Central memory CD8-positive, alpha-beta T cell (primary cell): ENCODE measurements at places on chromosomes 5 and 9.

DNA sequence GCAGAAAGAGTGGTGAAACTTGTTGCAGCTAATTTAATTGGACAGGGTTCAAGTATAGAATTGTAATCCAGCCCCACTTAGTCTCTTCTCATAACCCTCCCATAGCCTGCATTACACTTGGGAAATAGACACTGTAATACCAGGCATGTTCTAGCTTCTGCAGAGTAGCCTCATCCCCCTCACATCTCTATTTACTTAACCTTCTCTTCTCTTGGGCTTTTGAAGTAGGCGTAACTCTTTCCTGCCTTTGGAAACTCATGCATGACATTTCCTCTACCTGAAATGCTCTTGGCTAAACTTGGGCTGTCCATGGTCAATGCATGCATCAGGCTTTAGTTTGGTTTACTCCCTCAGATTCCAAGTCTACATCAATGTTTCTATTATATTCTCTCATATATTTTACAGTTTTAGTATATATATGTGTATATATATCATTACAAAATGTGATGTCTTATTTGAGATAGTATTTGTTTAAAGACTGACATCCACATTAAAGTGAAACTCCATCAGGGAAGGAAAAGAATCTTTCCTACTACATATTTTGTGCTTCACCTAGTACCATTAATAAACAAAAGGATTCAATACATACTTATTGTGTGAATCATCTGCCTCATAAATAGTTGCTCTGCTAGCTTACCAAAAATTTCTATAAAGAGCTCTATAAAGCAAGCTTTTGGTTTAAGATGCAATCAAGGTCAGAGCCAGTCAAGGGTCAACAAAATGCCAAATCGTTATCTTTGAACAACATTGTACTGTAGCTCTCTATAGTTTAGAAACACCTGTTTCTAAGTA is 1158.0 kb downstream of the MAT2B start:
- DNase-seq = no peak
- H3K27ac ChIP-seq = no peak overlapping the region
- H3K27me3 ChIP-seq = no peaks in the 10 kb centered on the region
- peaks cover 1% of the 10 kb centered on the region for H3K36me3 ChIP-seq
- H3K4me1 ChIP-seq = no peaks in the 10 kb centered on the region

DNA sequence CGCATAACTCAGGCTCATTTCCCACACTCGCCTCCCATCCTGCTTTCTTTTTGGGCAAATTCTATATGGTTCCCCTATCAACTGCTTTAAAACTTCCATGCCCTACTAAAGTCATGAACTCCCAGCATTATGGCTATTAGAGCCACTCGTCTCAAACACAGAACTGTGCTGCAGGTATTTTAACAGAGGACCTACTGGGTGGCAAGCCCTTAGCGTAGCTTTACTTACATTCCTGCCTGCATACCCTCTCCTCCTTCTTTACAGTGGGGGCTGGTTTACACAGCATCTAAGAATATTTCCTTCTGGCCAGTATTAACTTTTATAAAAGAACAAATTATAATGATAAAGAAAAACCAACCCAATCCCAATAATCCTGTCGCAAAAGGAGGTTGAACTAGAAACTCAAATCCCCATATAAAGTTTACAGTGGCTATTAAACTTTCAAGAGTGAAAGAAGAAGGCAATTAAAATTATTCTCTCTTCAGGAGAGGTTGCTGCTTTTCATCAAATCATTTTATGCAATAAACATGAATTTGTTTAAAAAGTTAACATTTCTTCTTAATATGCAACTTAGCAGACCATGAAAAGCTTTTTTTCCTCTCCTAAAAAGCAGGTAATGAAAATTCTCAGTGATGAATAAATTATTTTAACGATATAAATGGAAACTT is 100.6 kb downstream of the ELAVL2 start:
- H3K4me3 ChIP-seq = no peak overlapping the region
- no peaks in the 10 kb centered on the region for H3K4me1 ChIP-seq
- no peaks in the 10 kb centered on the region for H3K27me3 ChIP-seq
- H3K36me3 ChIP-seq = no peaks in the 10 kb centered on the region
- DNase-seq = no peak

DNA sequence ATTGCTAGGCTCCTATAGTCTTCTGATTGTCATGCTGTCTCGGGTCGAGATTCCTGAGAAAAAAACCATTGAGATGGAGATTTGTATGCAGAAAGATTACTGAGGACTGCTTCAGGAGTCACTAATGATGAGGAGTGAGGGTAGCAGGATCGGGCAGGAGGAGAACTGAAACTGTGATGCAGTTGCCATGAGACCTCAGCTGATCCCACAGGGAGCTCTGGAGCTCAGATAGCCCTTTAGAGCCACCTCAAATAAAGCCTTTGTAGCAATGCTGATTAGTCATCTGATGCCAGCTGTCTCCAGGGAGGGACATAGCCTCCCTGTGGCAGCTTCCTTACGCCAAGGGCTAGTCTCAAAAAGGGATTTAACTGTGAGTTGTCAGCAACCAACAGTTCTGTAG is 256.9 kb downstream of the DMAC1 start:
- peaks cover 55% of the 10 kb centered on the region for H3K27me3 ChIP-seq
- DNase-seq = no peak
- H3K27ac ChIP-seq = no peak overlapping the region
- no peaks in the 10 kb centered on the region for H3K36me3 ChIP-seq
- H3K4me3 ChIP-seq = no peak overlapping the region

DNA sequence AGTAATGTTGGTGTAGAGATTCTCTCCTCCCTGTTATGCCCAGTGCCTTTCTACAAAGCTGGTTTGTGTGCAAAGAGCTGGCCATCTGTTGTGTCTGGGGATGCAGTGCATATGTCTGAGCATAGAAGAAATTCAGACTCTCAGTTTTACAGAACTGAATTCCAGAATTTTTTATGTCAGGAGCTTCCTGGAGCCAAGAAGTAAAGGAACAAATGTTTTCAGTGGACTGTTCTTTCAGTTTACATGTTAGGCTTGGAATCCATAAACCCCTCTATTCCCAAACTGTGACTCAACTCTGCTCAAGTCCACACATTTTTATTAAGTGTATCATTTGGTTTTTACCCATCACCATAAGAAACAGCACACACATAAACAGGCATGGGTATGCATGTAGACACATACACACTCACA is 366.0 kb downstream of the BRINP1 start:
- no peaks in the 10 kb centered on the region for H3K27me3 ChIP-seq
- DNase-seq = no peak
- no peaks in the 10 kb centered on the region for H3K4me1 ChIP-seq
- H3K4me3 ChIP-seq = no peak overlapping the region
- no peak overlapping the region for H3K27ac ChIP-seq

DNA sequence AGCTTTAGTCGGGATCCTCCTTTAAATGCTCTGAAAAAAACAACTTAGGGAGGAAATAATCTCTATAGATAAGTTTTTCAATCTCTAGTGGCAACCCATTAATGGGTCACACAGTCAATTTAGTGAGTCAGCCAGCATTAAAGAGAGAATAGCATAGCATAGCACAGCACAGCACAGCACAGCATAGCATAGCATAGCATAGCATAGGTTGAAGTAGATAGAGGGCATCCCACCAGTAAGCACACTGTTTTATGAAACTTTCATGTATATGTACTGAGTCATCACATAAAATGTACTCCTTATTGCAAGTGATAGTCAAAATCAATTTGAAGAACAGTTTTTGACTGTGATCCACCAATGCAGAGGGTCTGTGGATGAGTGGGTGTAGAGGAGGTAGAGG is 522.9 kb downstream of the CCDC171 start:
- no peaks in the 10 kb centered on the region for H3K4me1 ChIP-seq
- H3K36me3 ChIP-seq = no peaks in the 10 kb centered on the region
- H3K27ac ChIP-seq = no peak overlapping the region

DNA sequence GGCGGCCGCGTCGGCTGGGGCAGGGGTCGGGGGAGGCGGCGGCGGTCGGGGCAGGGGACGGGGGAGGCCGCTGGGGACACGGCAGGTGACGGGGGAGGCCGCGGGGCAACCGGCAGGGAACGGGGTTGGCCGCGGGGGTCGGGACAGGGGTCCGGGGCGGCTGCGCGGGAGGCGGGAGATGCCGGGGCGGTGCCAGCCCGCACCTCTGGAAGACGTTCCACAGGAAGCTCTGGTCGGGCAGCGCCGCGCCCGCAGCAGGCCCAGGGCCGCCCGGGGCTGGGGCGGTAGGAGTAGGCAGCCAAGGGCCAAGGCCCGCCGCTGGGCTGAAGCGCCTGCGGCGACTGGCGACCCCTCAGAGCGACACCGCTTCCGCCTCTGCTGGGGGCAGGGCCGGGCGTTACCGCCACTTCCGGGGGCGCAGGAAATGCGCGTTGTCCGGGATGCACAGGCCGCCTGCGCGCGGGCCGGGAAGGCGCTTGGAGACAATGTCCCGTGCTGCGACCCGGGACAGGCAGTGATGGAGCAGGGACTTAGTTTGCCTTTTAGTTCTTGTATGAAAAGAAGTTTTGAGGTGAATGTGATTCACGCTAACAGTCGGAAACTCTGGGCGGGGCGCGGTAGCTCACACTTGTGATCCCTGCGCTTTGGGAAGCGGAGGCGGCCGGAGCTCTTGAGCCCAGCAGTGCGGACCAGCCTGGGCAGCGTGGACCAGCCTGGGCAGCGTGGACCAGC is 110.0 kb upstream of the LPCAT1 start:
- peak overlapping the region; percentile 89 for H3K4me3 ChIP-seq
- H3K36me3 ChIP-seq = peaks cover 8% of the 10 kb centered on the region
- peak overlapping the region; percentile 93 for H3K27ac ChIP-seq
- H3K4me1 ChIP-seq = peaks cover 29% of the 10 kb centered on the region

DNA sequence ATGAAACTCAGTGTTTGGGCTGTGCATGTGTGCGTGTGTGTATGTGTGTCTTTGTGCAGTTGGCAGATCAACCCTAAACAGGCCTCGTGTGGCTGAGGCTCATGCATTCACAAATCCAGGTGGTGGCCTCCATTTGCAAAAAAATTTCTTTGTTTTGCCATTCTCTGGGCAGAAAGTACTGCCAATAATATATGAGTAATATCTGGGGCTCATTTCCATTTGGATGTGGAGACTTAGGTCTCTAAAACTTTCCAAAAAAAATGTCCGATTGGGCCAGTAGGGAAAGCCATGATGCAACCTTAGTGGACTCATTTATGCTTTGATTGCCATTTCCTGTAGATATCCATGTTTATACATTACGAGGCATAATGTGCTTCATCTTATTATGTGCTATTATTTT is 77.9 kb upstream of the RPS23 start:
- H3K27ac ChIP-seq = no peak overlapping the region
- peaks cover 3% of the 10 kb centered on the region for H3K36me3 ChIP-seq
- H3K4me3 ChIP-seq = no peak overlapping the region
- peaks cover 14% of the 10 kb centered on the region for H3K4me1 ChIP-seq

DNA sequence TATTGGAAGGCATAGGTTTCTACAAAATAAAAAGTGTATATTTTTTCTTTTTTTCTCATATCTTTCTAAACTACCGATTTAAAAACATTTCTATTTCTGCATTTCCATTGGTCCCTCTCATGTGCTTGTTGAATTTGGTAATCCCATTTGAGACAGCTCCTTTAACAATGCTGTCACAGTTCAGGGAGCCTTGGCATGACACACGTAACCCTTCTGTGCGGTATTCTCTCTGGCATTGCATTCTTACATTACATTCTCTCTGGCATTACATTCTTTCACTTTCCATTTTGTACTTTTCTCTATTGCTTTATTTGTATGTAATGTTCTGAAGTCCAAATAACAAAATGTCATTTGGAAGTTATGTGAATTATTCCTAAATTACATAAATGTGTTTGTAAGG is 150.7 kb upstream of the RASGRF2 start:
- no peaks in the 10 kb centered on the region for H3K27me3 ChIP-seq
- no peak for DNase-seq

DNA sequence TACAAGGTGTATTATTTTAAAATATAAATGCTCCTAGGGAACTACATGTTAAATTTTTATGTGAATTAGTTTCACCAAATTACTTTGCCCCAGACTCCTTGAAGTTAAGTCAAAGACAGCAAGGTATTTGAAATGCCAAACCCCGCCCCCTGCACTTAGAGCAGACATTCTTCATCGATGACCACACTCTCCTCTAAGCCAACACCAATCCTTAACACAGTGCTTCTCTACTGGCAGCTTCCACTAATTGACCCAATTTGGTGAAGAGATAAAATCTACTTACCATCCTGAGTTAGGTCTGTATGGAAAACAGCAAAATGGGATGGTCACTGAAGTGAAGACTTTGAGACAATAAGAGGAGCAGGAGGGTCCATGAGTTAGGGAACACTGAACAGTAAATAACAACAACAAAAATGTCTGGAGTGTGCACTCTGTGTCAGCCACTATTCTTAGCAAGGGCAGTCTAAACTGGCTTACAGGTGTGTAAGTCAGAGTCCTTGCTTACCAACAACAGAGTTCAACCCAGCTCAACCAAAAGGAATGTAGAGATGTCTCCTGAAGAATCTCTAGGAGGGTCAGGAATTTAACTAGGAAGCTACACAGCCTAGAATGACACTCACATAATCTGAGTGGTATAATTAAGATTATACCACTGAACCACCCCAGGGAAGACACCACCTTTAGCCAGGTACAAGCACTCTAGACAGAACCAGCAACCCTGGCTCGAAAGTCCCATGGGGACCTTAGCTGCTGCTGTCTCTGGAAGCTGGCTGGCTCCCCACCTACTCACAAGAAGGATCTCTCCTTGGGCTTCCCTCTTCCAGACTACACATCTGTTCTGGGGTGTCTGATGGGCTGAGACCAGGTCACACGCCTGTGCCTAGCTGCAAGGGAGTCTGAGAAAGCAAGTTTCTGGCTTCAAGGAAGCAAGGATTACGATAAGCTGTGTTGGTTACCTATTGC is 8.8 kb upstream of the UBE2QL1 start:
- H3K36me3 ChIP-seq = no peaks in the 10 kb centered on the region
- no peaks in the 10 kb centered on the region for H3K4me1 ChIP-seq
- H3K27ac ChIP-seq = no peak overlapping the region
- no peak for DNase-seq
- peaks cover 50% of the 10 kb centered on the region for H3K27me3 ChIP-seq

- H3K27me3 ChIP-seq = no peaks in the 10 kb centered on the region
- no peak overlapping the region for H3K27ac ChIP-seq
- H3K36me3 ChIP-seq = no peaks in the 10 kb centered on the region
These were observed 259.1 kb downstream of the SYK start for GRCh38 chr9:91060520-91061343.

DNA sequence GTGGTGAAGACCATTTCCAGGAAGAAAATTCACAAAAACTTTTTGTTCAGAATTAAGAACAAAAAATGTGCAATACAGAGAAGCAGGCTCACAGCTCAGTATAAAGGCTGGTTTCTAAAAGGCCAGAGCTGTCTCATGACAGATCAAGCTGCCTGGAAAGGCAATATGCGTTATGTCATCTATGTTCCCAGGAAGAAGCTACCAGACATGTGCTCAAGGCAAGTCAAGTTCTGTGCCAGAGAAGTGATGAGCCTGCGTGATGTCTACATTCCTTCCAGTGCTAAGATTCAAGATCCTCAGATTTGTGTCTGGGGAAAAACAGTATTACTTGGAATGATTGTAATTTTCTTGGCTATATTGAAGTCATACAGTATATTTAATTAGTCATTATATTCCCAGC is 104.3 kb downstream of the PDE4D start:
- DNase-seq = no peak
- H3K4me1 ChIP-seq = no peaks in the 10 kb centered on the region
- H3K4me3 ChIP-seq = no peak overlapping the region
- no peaks in the 10 kb centered on the region for H3K36me3 ChIP-seq

GRCh38 chr5:131394128-131394527 is 130.3 kb downstream of the CDC42SE2 start:
- DNase-seq = no peak
- peak overlapping the region; percentile 96 for H3K27ac ChIP-seq
- no peaks in the 10 kb centered on the region for H3K27me3 ChIP-seq

- DNase-seq = no peak
- peaks cover 39% of the 10 kb centered on the region for H3K27me3 ChIP-seq
- H3K27ac ChIP-seq = no peak overlapping the region
- no peak overlapping the region for H3K4me3 ChIP-seq
- no peaks in the 10 kb centered on the region for H3K4me1 ChIP-seq
These were observed 97.8 kb upstream of the HAND1 start for GRCh38 chr5:154575546-154576428.
